ENCODE measurements at places on chromosomes 2 and 18.

GRCh38 chr2:30034052-30034775 is 112.6 kb upstream of the YPEL5 start:
- no peak for DNase-seq

- DNase-seq = no peak
Observed at GRCh38 chr18:21179590-21180220, 62.3 kb upstream of the GREB1L start.

GRCh38 chr2:153408710-153409385 is 69.7 kb downstream of the RPRM start:
- DNase-seq = no peak

- no peak for DNase-seq
Observed at GRCh38 chr2:42938671-42939370, 146.4 kb upstream of the HAAO start.

DNA sequence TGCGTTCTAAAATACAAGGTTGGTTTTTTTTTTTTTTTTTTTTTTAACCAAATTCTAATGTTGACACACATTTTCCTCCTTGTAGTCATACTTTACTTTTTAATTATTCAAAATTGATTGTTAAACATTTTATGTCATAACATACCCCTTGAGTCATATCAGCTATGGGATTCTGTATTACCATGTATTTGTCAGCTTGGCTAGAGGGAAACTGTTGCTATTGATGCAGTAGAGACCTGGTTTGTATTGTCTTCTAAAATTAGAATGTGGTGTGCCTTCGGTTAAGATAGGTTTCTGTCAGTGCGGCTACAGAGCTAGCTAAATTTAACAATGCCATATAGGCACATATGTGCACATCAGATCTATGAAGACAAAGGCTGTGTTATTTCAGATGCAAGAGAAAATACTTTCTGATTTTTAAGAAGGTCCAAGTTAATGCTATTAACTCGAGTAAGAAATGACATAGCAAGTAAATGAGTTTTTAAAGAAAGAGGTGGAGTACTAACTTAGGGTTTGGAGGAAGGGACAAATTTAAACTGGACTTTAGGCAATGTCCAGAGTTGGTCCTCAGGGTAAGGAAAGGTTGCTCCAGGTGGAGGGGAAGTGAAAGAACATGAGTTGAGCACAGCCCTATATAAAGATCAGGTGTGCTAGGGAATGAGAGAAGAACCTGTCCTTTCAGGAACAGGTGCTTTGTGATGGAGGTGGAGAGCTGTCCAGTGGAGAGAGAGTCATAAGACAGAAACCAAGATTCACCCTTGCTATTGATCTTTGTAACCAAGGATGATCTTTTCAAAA is 152.3 kb downstream of the PRPF40A start:
- DNase-seq = no peak

DNA sequence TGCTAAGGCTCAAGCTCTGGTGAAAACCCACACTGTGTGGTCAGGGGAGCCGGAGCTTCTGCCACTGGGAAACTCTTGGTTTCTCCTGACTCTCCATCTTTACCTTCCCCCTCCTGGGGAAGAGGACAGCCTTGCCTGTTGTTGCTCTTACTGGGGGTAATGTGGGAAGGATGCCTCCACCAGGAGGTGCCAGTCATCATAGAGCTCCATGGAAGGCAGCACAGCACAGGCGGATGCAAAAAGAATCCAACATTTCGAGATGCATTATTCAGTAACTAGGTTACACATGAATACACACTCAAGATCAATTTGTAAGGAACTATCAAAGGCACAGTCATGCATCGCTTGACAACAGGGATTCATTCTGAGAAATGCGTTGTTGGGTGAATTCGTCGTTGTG is 322.6 kb downstream of the AFF3 start:
- no peak for DNase-seq

All from substantia nigra (tissue), 51 donors.